ENCODE measurements at places on chromosomes 5 and 9. TPM values are rescaled to one million over a fixed set of nuclear protein-coding genes. Genes with fewer than 3 reads are reported as not detected.

The PTBP3 gene
- total RNA-seq, result 66.9 TPM

The LMX1B gene
- 1.8 TPM for total RNA-seq

The BBLN gene
- total RNA-seq, result 62.7 TPM

The NUTM2F gene
- not detected for total RNA-seq

The STK32A gene
- 25.4 TPM for total RNA-seq

The RFESD gene
- 2.3 TPM for total RNA-seq

The PPP2R2B gene
- 134 TPM for total RNA-seq
